A549 treated with RU486 at 1 μM for 4 hours (cell line): ENCODE measurements at places on chromosomes 11 and 22. TPM values are rescaled to one million over a fixed set of nuclear protein-coding genes. Genes with fewer than 3 reads are reported as not detected.

DERL3 gene
- 0.36 to 1.3 TPM (median 0.61 TPM) in 5 replicates for total RNA-seq

DTX4 gene
- 4.1 to 5.7 TPM (median 5.2 TPM) in 5 replicates for total RNA-seq

OR5M3 gene
- total RNA-seq = not detected in 5 replicates

ZMAT5 gene
- 14.9 to 20.9 TPM (median 19.1 TPM) in 5 replicates for total RNA-seq

GRM5 gene
- not detected in 5 replicates for total RNA-seq

BARX2 gene
- total RNA-seq = not detected in 5 replicates

C11orf16 gene
- total RNA-seq = not detected in 5 replicates

PDGFD gene
- 4.9 to 9.1 TPM (median 8.6 TPM) in 5 replicates for total RNA-seq

ADM2 gene
- 0.31 to 0.77 TPM (median 0.56 TPM) in 5 replicates for total RNA-seq

LMNTD2 gene
- 1.5 to 2.9 TPM (median 2.8 TPM) in 5 replicates for total RNA-seq

PELI3 gene
- total RNA-seq = 4.3 to 6.6 TPM (median 5.7 TPM) in 5 replicates

A4GALT gene
- total RNA-seq = 11.8 to 16.0 TPM (median 14.4 TPM) in 5 replicates

NCAM1 gene
- not detected in 5 replicates for total RNA-seq

INS gene
- total RNA-seq = not detected in 5 replicates

MMP1 gene
- total RNA-seq = 0.71 to 1.4 TPM (median 1.1 TPM) in 5 replicates

RASD2 gene
- 0.89 to 1.8 TPM (median 1.1 TPM) in 5 replicates for total RNA-seq

ANO5 gene
- 0.89 to 1.8 TPM (median 1.7 TPM) in 5 replicates for total RNA-seq

HIRA gene
- total RNA-seq = 18.9 to 24.3 TPM (median 24.0 TPM) in 5 replicates

ARHGEF17 gene
- 8.5 to 14.0 TPM (median 10.4 TPM) in 5 replicates for total RNA-seq

SLC6A5 gene
- total RNA-seq = not detected in 5 replicates

SYT9 gene
- total RNA-seq = 0.22 to 0.35 TPM (median 0.30 TPM) in 5 replicates
